ENCODE measurements at places on chromosomes 12 and 14. TPM values are rescaled to one million over a fixed set of nuclear protein-coding genes. Genes with fewer than 3 reads are reported as not detected.

GRCh38 chr14:61585598-61586543 lies 109.4 kb upstream of the HIF1A start:
- DNase-seq = peak; percentile 78

GRCh38 chr14:100325958-100326357 lies 2.8 kb downstream of the SLC25A47 start:
- no peak for DNase-seq

GRCh38 chr12:81337886-81338285 lies 260.0 kb downstream of the ACSS3 start:
- no peak for DNase-seq

- no peak for DNase-seq
These were observed 4.3 kb upstream of the LRTM2 start for GRCh38 chr12:1815814-1816729.

The MYH6 gene
- total RNA-seq = not detected

DNA sequence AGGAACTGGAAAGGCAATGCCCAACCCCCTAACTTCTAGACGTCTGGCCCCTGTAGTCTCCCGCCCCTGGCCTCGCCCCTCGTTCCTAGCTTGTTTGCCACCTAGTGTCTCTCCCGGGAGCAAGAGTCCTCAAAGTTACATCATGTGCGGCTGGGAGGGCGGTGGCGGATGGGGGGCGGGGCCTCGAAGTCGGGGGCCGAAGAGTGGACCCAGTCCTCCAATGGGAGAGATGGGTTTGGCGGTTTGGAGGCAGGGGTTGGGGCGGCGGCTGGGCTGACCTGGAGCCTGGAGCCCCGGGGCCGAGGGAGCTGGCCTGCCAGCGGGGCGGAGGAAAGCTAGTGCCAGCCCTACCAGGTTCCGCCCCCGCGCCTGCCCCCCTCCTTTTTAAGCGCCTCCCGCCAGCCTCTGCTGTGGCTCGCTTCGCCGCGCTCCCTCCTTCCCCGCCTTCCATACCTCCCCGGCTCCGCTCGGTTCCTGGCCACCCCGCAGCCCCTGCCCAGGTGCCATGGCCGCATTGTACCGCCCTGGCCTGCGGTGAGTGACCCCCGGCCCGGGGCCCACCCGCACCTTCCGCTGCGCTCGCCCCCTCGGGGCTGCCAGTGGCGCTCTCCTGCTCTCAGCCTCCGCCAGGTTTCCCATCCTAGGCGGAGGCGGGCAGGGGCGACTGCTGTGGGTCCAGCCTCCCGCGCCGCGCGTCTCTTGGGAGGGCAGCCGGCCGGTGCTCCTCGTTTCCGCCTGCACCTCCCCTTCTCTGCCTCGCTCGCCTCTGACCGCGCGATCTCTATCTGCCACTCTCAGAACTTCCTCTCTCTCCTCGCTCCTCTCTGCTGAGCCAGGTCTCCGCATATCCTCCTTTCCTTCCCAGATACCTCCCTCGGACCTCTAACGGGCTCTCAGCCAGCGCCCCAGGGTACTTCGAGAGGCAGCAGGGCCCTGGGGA lies at the start of gene PCK2:
PCK2 (plus strand) TSS at position 411 of the 940 bp plus-strand sequence; CDS start at position 506, 95 bp downstream.
- peak; percentile 95 for DNase-seq

GRCh38 chr12:118326991-118327390 lies 45.7 kb downstream of the TAOK3 start:
- DNase-seq = no peak

DNA sequence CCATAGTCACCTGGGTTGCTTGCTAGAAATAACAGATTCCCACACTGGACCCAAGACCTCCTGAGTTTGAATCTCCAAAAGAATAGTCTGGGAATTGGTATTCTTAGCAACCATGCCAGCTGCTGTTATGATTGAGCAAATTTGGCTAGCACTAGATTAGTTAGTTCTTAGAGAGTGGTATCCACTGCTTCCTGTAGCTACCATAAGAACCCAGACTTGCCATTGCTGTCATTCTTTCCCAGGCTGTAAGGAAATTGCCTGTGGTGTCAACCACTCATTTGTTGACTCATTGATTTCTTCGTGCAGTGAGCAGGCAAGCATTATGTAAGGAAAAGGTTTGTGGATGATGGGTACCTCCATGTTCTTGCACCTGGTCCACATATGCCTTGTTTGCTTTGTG lies 201.8 kb upstream of the RGS6 start:
- no peak for DNase-seq

GRCh38 chr12:2168808-2169207 lies 116.0 kb downstream of the CACNA1C start:
- no peak for DNase-seq

DNA sequence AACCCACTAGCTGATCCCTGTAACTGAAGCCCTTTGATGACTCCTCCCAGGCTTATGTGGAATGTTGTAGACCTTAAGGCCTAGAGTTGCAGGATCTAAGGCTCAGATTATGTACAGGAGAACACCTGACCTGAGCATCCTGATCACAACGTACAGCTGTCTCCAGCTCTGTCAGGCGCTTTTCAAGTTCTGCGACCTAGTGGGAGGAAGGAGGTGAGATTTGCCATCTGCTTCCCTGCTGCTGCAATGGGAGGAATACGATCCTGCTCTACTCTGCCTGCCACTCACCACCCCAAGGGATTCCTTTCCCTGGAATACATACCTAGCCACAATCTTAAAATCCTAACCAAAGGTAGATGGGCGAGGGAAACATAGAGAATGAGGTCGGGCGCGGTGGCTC lies 10.5 kb downstream of the MBD6 start:
- DNase-seq = no peak

- no peak for DNase-seq
These were observed 36.3 kb downstream of the PRKAB1 start for GRCh38 chr12:119704065-119704747.

GRCh38 chr12:128959901-128960300 lies 106.6 kb downstream of the GLT1D1 start:
- no peak for DNase-seq

DNA sequence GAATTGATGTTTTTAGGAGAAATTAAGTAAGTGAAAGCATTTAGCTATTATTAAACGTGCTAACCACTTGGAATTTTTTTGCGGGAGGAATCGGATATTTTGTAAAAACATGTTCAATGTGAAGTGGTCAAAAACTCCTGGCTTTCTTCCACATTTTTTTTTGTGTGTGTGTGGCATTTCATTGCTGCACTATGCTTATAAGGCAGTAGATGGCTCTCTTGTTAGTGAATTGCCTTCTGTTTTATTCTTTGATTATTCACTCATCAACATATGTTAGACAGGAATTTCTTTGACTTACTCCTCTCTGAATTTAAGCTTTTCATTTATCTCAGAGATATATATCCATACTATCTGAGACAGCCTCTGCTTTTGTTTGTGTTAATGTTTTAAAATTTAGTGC lies 71.3 kb downstream of the DERA start:
- no peak for DNase-seq

The ACTR6 gene
- 33.1 TPM for total RNA-seq

- no peak for DNase-seq
These were observed 7.0 kb downstream of the AMN start for GRCh38 chr14:102929241-102930137.

- DNase-seq = no peak
These were observed 50.9 kb upstream of the PKP2 start for GRCh38 chr12:32947206-32948067.

DNA sequence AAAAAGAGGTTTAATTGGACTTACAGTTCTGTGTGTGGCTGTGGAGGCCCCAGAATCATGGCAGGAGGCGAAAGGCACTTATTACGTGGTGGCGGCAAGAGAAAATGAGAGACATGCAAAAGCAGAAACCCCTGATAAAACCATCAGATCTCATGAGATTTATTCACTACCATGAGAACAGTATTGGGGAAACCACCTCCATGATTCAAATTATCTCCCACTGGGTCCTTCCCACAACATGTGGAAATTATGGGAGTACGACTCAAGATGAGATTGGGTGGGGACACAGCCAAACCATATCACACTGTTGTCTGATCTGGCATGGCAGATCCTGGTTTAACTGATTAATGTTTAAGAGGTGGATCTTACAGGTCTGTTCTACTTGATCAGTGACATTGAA lies 5.6 kb downstream of the DDX47 start:
- no peak for DNase-seq

- no peak for DNase-seq
These were observed 37.6 kb downstream of the CACNA2D4 start for GRCh38 chr12:1880876-1881275.

The KCNA5 gene
- 0.13 TPM for total RNA-seq

- DNase-seq = no peak
These were observed 38.0 kb upstream of the CCDC60 start for GRCh38 chr12:119296535-119296934.

The DDX51 gene
- total RNA-seq = 28.7 TPM

- DNase-seq = no peak
These were observed 21.9 kb downstream of the OR6J1 start for GRCh38 chr14:22622255-22622654.

- no peak for DNase-seq
These were observed 47.0 kb downstream of the C12orf50 start for GRCh38 chr12:87982208-87982607.

The SERPINA10 gene
- total RNA-seq = not detected

The KERA gene
- not detected for total RNA-seq

DNA sequence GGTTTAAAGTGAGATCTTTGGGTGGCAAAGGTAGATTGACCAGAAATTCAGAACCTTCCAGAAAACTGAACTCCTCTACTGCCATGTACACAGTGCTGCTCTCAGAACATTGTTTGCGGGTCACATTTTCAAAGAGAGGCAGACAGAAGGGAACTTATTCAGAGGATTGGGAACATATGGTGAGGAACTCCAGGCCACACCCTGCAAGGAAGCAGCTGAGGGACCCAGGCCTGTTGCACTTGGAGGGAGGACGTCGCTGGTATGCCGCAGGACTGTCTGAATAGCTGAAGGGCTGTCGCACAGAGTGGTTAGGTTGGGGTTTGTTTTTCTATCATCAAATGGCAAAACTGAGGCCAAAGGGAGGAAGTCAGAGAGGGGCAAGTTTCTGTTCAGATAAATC lies 441.1 kb downstream of the DPF3 start:
- DNase-seq = no peak

The TPPP2 gene
- 0.62 TPM for total RNA-seq

GRCh38 chr12:32309811-32310736 lies 89.3 kb upstream of the FGD4 start:
- DNase-seq = no peak

GRCh38 chr14:95527387-95528002 lies 7.4 kb upstream of the GLRX5 start:
- DNase-seq = no peak

DNA sequence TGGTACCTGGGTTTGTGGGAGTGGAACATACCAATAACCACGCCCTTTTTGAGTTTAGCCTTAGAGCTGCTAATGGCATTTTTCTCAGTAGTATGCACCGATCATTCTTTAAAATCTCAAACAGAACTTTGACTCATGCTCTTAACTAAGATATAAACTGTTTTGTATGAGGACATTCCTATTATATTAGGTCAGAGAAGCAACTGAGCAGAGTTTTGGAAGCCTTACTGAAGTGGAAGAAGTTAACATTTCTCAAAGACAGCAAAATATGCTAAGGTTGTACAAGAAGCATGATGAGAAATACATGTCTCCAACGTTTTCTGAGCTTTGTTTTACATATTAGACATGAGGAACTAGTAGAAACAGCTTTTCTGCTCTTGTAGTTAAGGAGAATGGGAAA lies 819.2 kb downstream of the FSCB start:
- DNase-seq = no peak

The PRKAB1 gene
- 72.3 TPM for total RNA-seq

DNA sequence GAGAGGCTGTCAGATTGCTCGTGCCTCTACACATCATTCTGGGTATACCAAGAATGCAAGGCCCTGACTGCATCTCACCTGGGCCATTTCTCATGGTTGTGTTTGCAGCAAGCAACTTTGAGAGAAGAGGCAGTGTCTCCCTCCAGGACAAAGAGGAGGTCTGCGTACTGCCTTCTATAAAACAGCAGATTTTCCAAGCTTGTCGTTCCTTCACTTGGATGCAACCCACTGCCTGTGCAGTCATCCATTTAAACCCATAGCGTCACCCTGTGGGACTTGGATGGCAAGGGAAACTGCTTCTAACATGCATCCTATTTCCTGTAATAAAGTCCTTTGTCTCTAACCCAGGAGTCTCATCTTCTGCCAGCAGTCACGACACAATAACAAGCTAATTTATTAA lies 1.3 kb downstream of the POMT2 start:
- no peak for DNase-seq

The FKBP3 gene
- total RNA-seq = 46.7 TPM

The ST8SIA1 gene
- total RNA-seq = 9.4 TPM

- no peak for DNase-seq
These were observed 243.2 kb downstream of the CACNA1C start for GRCh38 chr12:2295941-2296461.

DNA sequence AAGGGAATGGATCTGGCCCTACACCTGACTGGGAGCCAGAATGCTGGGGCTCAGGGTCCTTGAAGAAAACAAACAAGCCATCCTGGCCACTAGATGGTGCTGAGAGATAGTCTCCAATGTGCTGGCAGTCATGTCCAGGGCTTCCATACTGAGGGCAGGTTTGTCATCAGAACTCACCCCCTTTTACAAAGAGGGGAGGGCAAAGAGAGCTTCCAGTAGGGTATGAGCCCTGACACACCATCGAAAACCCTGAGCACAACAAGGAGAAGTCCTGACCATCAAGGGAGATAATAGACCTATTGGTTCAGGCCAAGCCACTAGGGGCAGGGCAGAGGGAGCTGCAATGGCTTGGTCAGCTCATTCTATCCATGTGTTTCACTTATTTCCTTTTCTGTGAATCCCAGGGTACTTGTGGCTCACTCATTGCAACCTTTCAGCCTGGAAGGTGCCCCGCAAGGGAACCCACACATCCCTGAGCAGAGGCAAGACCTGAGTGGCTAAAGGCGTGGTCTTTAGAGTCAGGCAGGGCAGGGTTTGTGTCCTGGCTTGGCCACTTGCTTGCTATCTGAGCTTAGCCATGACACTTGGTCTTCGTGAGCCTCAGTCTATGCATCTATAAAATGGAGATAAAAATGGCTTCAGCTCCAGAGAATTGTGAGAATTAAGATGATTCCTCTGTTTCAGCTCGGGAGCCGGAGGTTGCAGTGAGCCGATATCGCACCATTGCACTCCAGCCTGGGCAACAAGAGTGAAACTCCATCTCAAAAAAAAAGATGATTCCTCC lies 6.2 kb upstream of the PLEKHH1 start:
- no peak for DNase-seq

GRCh38 chr12:12447236-12447635 lies 90.4 kb downstream of the BORCS5 start:
- DNase-seq = no peak

DNA sequence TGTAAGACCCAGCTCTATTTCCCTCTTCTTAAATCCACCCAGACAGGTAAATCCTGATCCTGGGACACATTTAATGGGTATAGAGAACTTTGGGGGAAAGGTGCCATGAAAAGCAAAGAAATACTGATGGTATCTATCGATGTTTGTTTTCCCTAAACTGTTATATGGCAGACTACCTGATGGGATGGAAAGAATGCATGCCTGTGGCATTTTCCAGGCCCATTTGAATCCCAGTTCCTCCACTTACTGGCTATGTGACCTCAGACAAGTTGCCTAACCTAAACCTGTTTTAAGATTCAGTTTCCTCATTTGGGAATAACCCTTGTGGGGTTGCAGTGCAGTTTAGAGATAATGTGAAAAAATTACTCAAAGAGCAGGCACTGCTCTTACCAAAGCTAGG lies 404.5 kb downstream of the FUT8 start:
- no peak for DNase-seq

The OR4E2 gene
- total RNA-seq = not detected
